ENCODE measurements at places on chromosomes 13 and 19. TPM values are rescaled to one million over a fixed set of nuclear protein-coding genes. Genes with fewer than 3 reads are reported as not detected.

DNA sequence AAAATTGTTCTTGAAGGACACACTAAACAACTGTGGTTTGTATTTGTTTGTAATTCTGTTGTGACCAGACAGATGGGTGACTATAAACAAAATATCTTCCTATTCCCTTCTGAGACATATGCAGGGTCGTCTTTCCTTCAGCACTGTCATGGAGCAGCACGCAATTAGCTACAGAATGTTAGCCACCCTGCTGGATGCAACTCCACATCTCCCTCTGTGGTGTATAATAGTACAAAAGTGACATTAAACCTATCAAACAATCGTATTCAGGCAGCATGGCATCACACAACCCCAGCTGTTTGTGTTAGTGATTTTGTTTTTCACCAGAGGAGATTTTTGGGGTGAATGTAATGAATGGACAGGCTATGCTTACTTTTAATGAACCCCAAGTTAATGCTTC lies 146.2 kb downstream of the GPC6 start:
- H3K27me3 ChIP-seq: no peaks in the 10 kb centered on the region
- H3K27ac ChIP-seq: no peak overlapping the region
- H3K4me3 ChIP-seq: no peak overlapping the region
- DNase-seq: no peak
- H3K36me3 ChIP-seq: no peaks in the 10 kb centered on the region

CD79A gene
- total RNA-seq: 4.9 TPM

GRCh38 chr19:47895165-47895782 lies 9.2 kb upstream of the SULT2A1 start:
- DNase-seq: no peak
- no peak overlapping the region for H3K4me3 ChIP-seq
- H3K27me3 ChIP-seq: no peaks in the 10 kb centered on the region
- no peak overlapping the region for H3K27ac ChIP-seq
- H3K4me1 ChIP-seq: no peaks in the 10 kb centered on the region

ZNF529 gene
- 31.4 TPM for total RNA-seq

RFPL4AL1 gene
- not detected for total RNA-seq

GRCh38 chr19:47564081-47564480 lies 8.9 kb downstream of the ZNF541 start:
- no peak overlapping the region for H3K27ac ChIP-seq
- no peaks in the 10 kb centered on the region for H3K36me3 ChIP-seq
- DNase-seq: no peak
- H3K4me3 ChIP-seq: no peak overlapping the region
- no peaks in the 10 kb centered on the region for H3K4me1 ChIP-seq

DNA sequence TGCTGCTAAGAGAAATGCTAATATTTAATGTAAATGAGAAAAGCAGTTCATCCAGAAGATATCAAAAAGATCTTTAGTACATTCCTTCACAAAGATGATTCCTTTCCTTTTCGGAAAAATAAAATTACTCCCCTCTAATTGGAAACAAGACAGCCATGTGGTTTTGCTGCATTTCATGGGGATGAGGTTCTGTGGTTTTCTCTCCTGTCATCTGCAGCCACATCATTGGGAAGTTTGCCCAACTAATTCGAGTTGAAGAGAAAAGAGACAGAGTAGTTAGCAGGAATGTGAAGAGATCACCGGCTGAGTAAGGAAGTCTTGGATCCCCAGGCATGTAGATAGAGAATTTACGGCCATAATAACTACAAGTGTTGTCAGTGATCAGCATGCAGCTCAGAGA lies 122.1 kb downstream of the CYSLTR2 start:
- H3K4me3 ChIP-seq: no peak overlapping the region
- H3K27ac ChIP-seq: no peak overlapping the region
- DNase-seq: no peak
- no peaks in the 10 kb centered on the region for H3K36me3 ChIP-seq

DNA sequence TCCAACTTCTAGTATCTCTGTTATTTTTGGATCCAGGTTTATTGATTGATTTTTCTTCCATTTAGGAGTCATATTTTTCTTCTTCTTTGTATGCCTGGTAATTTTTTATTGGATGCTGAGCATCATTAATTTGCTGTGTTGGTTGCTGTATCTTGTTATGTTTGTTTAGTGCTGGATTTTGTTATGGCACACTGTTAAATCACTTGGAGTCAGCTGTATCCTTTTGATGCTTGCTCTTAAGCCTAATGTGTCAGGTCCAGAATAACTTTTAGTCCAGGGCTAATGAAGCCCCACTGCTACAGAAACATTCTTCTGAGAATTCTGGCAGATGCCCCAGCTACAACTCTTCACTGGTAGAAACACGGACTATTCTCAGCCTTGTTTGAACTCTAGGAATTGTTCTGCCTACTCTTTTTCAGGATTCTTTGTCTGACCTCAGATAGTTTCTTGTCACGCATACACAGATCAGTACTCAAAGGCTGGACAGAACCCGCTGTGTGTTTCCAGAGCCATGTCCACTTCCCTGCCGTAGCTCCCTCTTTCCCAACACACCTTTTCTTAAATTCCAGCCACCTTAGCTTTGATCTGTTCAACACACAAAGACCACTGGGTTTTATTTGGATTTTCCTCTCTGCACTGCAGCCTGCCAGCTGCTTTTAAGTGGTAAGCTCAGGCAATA lies 137.1 kb upstream of the WASF3 start:
- no peak overlapping the region for H3K27ac ChIP-seq
- H3K4me1 ChIP-seq: no peaks in the 10 kb centered on the region
- H3K27me3 ChIP-seq: peaks cover 2% of the 10 kb centered on the region
- H3K4me3 ChIP-seq: no peak overlapping the region
- DNase-seq: no peak
- H3K36me3 ChIP-seq: no peaks in the 10 kb centered on the region

ELAVL3 gene
- not detected for total RNA-seq

DNA sequence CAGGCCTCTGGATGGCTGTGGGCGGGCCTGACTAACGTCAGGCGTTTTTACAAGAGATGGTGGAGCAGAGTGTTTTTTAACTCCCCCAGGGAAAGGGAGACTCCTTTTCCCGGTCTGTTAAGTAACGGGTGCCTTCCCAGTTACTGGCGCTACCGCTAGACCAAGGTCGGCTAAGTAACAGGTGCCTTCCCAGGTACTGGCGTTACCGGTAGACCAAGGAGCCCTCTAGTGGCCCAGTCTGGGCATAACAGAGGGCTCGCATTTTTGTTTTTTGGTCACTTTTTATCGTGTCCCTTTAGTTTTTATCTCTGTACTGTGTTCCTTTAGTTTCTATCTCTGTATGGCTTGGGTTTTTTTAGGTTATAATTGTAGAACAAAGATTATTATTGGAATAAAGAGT lies 10.0 kb downstream of the ZNF383 start:
- no peak overlapping the region for H3K27ac ChIP-seq
- DNase-seq: peak; percentile 26
- no peaks in the 10 kb centered on the region for H3K4me1 ChIP-seq
- no peaks in the 10 kb centered on the region for H3K27me3 ChIP-seq
- no peak overlapping the region for H3K4me3 ChIP-seq

- no peak for DNase-seq
- no peak overlapping the region for H3K4me3 ChIP-seq
- no peaks in the 10 kb centered on the region for H3K27me3 ChIP-seq
- H3K4me1 ChIP-seq: no peaks in the 10 kb centered on the region
Observed at GRCh38 chr13:49869519-49869918, 66.6 kb downstream of the SPRYD7 start.

FCER2 gene
- not detected for total RNA-seq

CACNG8 gene
- total RNA-seq: not detected

GRCh38 chr19:29565171-29565570 lies 39.4 kb downstream of the VSTM2B start:
- no peak overlapping the region for H3K4me3 ChIP-seq
- H3K27me3 ChIP-seq: no peaks in the 10 kb centered on the region
- DNase-seq: no peak
- no peaks in the 10 kb centered on the region for H3K36me3 ChIP-seq
- no peaks in the 10 kb centered on the region for H3K4me1 ChIP-seq
- no peak overlapping the region for H3K27ac ChIP-seq

- no peak for DNase-seq
- H3K27ac ChIP-seq: no peak overlapping the region
- H3K4me1 ChIP-seq: no peaks in the 10 kb centered on the region
Observed at GRCh38 chr19:47786566-47786965, 8.1 kb downstream of the SELENOW start.

FAM174C gene
- total RNA-seq: 44.2 TPM

Data from CD4-positive, CD25-positive, alpha-beta regulatory T cell (primary cell).